ENCODE measurements at places on chromosomes 7 and 10. TPM values are rescaled to one million over a fixed set of nuclear protein-coding genes. Genes with fewer than 3 reads are reported as not detected.

CLIP2 gene
- total RNA-seq, result 18.0 TPM

GRM8 gene
- not detected for total RNA-seq

GAD2 gene
- total RNA-seq, result not detected

VSTM4 gene
- total RNA-seq, result not detected

CAMK1D gene
- 0.15 TPM for total RNA-seq

CPA2 gene
- total RNA-seq, result 0.11 TPM

FAM13C gene
- 0.08 TPM for total RNA-seq

CHAT gene
- total RNA-seq, result not detected

KNDC1 gene
- not detected for total RNA-seq

CYP2C19 gene
- total RNA-seq, result not detected

AGBL3 gene
- total RNA-seq, result 0.46 TPM

OPALIN gene
- not detected for total RNA-seq

GIMAP4 gene
- total RNA-seq, result not detected

Measured in hair follicular keratinocyte (primary cell).